NCI-H446 (cell line): ENCODE measurements at places on chromosomes 1 and 21.

DNA sequence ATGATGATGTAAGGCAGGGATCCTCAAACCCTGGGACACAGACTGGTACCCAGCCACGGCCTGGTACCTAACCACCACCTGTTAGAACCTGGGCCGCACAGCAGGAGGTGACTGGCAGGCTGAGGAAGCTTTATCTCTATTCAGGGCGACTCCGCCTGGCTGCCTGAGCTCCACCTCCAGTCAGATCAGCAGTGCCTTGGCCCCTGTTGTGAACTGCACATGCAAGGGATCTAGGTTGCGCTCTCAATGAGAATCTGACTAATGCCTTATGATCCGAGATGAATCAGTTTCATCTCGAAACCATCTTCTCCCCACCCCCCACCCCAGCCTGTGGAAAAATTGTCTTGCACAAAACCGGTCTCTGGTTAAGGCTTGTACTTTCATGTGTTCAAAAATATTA is 4.2 kb downstream of the RNPC3 start:
- DNase-seq: no peak

DNA sequence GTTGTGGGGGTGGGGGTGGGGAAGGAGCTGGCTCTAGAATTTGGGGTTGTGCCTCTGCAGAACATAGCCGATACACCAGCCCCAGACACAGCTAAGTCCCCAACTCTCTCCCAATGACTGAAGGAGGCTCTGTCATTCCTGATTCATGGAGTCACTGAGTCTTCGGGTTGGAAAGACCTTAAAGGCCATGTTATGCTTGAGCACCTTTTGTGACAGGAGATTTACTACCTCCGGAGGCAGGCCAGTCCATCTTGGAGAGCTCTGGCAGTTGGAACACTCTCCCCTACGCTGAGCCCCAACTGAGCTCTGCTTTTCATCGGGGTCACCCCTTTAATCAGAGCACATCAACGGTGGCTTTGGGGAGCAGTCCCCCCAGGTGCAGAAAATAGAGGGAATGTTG is 284.4 kb upstream of the GJB5 start:
- no peak for DNase-seq

- no peak for DNase-seq
Measured at GRCh38 chr1:204254031-204254661, 40.4 kb upstream of the GOLT1A start.

- DNase-seq: no peak
Measured at GRCh38 chr1:4880626-4881025, 226.2 kb downstream of the AJAP1 start.

- DNase-seq: no peak
Measured at GRCh38 chr21:35681946-35682345, 378.4 kb downstream of the SETD4 start.

- no peak for DNase-seq
Measured at GRCh38 chr1:225765982-225766674, 11.5 kb upstream of the SRP9 start.

- DNase-seq: no peak
Measured at GRCh38 chr1:205616563-205617293, 15.1 kb downstream of the ELK4 start.

GRCh38 chr1:34757386-34757785 is 2.2 kb upstream of the GJB4 start:
- DNase-seq: no peak

DNA sequence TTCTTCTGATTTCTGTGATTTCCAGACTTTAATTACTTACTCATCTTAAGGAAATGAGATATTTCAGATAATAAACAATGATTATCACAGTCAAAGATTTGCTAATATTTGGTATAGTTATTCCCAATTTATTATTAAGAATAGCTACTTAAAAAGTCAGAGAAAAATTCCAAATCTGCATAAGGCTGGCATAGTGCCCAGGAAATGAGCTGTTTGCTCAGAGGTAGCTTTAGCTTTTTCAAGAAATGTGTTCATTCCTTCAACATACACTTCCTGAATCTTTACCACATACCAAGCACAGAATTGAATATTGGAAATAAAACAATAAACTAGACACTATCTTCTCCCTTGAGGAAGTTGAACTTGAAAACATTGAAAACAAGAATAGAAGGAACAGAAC is 44.3 kb upstream of the KCNK1 start:
- peak; percentile 15 for DNase-seq

GRCh38 chr1:109981004-109981335 is 3.6 kb upstream of the AHCYL1 start:
- DNase-seq: no peak

- no peak for DNase-seq
Measured at GRCh38 chr1:20107796-20108195, 11.5 kb downstream of the PLA2G2D start.

GRCh38 chr1:153792631-153793041 is 17.4 kb downstream of the SLC27A3 start:
- DNase-seq: no peak

- DNase-seq: peak; percentile 88
Measured at GRCh38 chr1:78176448-78176847, 130.7 kb downstream of the GIPC2 start.

DNA sequence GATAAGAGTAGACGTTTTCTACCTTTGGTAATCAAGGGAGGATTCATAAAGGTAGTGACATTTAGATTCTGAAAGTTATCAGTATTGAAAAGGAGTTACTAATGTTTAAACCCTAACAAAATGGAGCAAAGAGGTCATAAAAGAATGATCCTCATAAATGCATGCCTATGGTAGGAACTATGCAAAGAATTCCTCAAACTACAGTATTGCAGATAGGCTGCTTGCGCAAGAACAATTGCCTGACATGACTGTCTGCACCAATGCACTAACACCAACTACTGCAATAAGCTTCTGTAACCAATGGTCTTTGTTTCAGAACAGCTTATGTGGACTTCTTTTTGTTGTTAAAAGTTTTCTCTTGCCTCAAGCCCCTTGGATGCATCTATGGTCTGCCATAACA is 597.3 kb upstream of the ADGRL4 start:
- DNase-seq: no peak

- no peak for DNase-seq
Measured at GRCh38 chr1:236705771-236706170, 19.5 kb downstream of the ACTN2 start.

GRCh38 chr1:196309386-196309785 is 298.9 kb downstream of the KCNT2 start:
- DNase-seq: peak; percentile 55

DNA sequence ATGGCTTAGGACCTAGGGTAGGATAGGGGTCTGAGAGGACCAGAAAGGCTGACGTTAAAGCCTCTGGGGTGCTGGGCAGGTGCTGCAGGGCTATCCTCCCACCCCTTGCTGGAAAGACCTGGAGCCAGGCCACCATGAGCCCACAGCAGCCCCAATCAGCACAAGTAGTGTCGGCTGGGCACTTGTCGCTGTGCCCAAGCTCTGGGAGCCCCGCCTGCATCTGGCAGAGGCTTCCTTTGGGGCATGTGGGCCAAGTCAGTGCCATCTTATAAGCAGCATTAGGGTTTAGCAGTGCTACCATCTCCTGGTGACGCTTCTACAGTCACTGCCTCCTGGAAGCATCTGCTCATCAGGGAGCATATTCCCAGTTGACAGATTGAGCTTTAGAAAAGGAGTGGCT is 31.3 kb downstream of the MAN1C1 start:
- peak; percentile 78 for DNase-seq

DNA sequence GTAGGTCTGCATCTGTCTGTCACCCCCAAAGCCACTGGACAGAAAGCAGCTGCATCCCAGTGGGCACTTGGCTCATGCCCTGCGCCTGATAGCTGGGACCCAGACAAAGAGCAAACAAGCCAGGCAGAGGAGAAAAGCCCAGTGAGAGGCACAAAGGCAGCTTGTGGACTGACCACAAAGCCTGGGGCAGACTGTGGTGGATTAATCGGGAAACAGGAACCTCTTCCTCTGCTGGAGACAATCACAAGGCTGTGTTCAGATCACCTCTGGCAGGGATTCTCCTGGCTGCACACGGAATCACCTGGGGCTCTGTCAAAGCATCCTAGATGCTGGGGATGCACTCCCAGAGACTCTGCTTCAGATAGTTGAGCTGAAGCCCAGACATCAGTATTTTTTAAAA is 15.2 kb upstream of the GJB5 start:
- no peak for DNase-seq

- DNase-seq: no peak
Measured at GRCh38 chr1:16215882-16216753, 3.7 kb upstream of the ARHGEF19 start.

DNA sequence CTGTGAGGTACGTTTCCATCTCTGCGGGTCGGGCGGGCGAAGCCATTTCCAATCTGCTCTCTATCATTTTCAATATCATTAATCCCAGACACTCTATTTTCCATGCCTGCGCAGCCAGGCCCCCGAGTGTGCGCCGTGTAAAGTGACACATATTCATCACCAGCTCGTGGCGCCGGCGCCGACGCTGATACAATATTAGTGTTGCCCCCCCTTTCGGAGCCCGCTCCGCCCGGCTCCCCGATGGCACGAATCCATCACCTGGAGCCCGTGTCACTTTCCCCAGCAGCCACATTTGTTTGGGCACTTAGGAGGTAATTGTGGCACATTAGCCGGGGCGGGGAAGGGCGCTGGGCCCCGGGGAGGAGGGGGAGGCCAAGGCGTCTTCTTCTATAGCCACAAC is 33.7 kb upstream of the DMBX1 start:
- no peak for DNase-seq

GRCh38 chr1:2104621-2105427 is 54.6 kb downstream of the PRKCZ start:
- no peak for DNase-seq

- DNase-seq: no peak
Measured at GRCh38 chr1:214476986-214477870, 74.2 kb downstream of the PTPN14 start.

- DNase-seq: no peak
Measured at GRCh38 chr1:217955723-217956122, 324.6 kb downstream of the SPATA17 start.

GRCh38 chr1:14699620-14700019 is 101.1 kb downstream of the KAZN start:
- DNase-seq: no peak

- no peak for DNase-seq
Measured at GRCh38 chr1:29803486-29803885, 567.2 kb downstream of the PTPRU start.

DNA sequence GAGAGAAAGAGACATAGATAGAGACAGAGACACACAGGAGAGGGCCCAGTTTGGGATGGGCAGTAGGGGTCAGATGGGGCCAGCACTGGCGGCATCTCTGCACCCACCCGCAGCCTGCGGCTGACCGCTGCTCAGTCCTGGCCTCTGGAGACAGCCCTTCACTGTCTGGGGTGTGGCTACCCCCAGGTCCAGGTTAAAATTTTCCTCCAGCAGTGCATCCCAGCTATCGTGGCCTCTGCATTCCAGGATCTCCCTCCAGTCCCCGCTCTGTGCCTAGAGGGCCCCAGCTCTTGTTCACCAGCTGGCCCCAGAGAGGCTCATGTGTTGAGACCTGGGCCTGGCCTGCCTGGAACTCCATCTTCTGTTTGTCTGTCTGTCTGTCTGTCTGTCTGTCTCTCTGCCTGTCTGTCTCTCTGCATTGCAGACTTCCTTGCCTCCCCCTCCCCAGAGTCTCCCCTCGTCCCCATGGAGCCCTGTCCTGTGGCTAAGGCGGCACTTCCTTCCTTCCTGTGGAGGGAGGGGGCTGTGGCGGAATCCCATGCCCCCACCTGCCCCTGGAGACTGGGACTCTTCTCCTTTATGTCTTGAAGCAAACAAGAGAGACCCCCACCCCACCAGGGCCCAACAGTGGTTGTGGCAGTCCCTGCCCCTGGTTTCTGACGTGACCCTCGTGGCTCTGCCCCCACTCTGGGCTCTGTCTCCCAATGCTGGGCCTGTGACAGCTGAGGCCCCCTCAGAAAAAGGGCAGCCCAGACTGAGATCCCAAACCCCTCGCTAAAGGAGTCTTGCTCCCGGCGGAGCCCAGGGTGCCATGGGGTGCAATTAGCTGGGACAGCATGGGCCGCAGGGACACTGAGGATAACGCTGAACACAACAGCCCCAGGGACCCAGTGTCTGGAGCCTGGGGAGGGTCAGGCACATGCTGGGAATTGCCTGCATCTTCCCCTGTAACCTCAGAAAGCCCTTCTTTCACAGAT is 241.8 kb downstream of the NPHP4 start:
- no peak for DNase-seq

GRCh38 chr1:34785875-34786470 is 5.0 kb downstream of the GJB3 start:
- DNase-seq: no peak

DNA sequence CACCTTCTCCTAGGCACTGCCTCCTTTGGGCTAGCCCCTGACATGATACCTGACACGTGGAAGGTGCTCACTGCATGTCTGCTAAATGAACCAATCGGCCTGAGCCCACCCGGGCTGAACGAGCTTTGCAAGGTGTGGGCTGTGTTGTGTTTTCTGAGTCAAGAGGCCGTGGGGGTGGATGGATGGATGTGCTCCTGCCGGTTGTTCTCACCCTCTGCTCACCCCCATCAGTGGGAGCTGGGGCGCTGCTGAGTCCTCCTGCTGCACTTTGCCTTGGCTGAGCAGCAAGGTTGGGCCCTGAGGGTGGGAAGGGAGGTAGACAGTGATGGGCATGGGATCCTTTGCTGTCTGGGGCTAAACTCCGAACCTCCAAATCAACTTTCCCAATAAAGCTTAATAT is 6.7 kb upstream of the CACNA1E start:
- no peak for DNase-seq

GRCh38 chr1:61807606-61808140 is 65.4 kb downstream of the PATJ start:
- DNase-seq: no peak

GRCh38 chr1:53273526-53273925 is 35.2 kb upstream of the MAGOH start:
- DNase-seq: no peak

DNA sequence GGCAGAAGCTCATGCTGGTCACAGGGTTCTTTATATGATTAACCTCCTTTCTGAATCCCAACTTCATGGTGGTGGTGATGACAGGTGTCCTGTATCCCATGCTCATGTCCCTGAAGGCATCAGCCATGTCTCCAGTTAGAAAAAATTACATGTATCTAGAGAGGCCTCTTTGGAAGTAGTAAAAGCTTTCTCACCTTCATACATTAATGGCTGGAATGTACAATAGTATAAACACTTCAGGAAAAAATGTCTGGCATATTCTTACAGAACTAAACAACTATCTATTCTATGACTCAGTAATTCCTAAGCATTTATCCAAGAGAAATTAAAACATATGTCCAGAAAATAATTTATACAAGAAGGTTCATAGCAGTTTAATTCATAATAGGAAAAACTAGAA is 34.0 kb downstream of the ADAM30 start:
- DNase-seq: no peak
